ENCODE measurements at places on chromosomes 2 and 18.

DNA sequence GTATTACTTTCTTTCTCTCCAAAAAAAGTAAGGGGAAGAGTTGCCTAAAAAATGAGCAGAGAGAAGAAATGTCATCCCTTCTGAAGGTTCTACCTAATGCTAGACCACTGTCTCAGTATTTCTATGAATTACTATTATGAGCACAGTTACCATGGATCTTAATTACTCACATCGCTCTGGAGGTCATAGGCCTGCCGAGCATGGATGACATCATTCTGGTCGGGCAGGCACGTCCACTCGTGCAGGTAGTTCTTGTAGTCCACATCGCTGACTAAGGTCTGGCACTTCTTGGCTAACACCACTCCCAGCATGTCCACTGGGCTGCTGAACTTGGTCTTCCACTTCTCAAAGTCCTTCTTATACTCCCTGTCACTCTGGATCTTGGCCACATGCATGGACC lies 106.9 kb downstream of the NEB start:
- no peak for DNase-seq

DNA sequence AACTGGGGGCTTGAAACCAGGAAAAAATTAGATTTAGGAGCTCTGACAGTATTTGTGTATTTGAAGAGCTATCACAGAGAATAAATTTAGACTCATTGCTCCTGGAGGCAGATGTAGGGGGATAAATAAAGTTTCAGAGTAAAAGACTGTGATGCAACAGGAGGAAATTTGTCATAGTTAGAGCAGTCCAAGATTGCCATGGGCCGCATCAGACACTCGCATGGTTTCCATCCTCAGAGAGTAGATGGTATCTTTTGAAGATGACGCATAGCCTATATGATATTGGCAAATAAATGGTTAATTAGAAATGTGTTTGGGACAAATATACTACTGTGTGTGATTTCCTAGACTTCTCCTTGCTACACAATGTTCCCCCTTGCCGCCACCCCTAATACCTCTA lies 170.5 kb downstream of the FTCDNL1 start:
- no peak for DNase-seq

DNA sequence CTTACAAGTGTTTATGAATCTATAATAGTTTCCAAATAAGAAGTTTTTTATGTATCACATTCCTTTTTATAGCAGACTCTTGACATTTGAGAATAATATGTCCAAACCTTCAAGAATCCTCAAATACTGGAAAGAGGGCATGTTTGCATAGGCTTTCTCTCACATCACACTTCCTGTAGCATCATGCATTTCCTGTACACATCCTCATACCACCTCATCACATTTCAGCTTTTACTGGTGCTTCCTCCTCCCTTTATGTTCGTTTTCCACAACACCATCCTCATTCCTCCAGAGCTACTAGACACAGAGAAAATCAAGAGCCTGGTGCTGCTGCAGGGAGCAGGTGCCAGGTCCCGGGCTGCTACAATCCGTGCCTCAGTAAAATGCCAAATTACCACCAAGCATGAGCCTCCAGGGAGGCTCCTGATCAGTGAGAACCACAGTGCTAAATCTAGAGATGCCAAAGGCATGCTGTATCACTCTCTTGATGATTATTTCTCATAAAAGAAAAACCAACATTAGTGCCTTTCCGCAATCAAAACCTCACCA lies 137.7 kb upstream of the CYP1B1 start:
- no peak for DNase-seq

DNA sequence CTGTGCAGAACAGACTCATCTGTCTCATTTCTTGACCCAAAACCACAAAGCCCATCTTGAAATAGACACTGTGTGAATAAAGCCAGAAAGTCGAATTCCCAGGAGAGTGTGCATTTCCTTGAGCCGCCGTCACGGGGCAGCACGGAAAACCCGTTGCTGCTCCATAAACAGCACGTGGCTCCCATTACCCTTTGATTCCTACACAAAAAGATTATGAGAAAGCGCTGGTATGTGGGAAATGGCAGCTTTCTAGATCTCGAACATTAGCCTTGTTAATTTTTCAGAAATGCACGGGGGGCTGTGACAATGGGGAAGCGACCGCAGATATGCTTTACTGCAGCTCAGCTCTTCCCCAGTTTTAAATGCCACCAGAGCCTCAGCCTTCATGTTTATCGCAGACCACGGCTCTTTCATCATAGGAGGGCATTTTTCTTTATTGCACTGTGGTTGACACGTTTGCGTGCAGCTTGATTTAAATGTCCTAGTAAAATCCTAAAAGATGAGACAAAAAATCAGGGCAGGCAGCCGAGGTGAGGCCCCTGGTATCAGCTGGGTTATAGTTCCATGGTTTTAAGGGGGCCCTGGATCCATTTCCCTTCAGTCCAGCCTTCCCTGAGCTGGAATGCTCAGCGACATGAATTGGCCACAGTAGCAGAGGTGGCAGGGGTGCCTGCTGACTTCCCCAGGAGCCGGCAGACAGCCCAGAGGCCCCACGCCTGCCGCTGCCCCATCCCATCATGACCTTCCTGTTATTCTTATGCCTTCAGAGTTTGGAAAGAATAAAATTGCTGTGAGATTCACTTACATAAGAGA lies 249.3 kb downstream of the NDUFA10 start:
- DNase-seq = no peak

DNA sequence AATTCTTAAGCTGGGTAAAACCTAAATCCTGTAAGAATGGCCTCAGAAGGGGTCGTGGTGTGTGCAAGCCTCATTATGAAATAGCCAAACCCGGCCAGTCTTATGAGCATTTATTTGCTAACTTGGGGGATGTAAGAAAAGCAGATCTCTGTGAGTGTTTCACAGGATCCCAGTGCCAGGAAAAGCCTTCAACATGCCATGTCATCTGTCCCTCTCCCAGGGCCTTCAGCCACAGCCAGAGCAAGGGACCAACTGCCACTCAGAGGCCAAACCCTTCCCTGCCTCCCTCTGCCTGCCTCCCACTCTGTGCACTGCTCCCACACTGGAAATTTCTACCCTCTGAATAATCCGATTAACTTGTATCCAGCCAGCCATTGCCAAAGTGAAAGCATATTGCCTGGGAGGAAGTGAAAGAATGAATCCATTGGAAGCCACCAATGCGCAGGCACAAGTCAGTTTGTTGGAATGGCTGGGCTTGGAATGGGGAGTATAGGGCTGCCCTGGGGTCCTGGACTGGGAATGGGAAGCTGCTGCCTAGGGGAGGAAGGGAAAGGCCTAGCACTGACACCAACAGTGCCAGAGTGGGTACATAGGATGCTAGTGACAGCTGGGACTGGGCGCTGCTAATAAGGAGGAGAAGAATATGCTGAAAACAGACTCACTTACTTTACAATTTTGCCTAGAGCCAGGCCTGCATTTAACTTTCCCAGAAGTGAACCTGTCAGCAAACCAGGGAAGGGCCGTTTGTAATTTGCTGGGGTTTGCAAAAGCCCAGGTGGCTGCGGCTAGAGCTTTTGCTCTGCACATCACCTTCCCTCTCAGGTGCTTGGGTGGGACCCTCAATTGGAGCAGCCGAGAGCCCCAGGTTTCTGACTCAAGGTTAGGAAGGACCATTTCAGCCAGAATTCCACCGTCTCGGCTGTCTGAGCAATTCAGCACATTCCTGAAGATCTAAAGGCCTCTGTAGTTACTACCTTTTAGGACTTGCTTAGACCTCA lies 146.6 kb upstream of the NCK2 start:
- no peak for DNase-seq

Data from activated CD4-positive, alpha-beta T cell treated with anti-CD3 and anti-CD28 coated beads for 4 hours (primary cell).